ENCODE measurements at places on chromosomes 2 and 18.

DNA sequence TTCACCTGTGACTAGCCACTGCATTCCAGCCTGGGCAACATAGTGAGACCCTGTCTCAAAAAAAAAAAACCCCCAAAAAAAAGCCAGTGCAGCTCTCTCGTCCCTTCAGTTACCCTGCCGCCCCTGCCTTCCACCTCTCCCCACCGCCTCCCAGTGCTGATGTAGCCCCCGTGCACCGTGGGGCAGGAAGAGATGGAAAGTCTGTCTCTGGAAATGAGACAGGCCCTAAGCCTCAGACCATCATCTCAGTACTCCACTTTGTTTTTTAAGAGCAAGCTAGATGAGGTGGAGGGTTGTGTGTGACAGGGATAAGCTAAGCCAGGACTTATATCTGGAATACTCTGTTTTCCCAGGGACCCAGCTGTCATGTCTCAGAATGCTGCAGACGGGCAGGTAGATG lies 32.0 kb downstream of the MERTK start:
- peak overlapping the region; percentile 56 for H3K27ac ChIP-seq
- peaks cover 63% of the 10 kb centered on the region for H3K36me3 ChIP-seq
- no peak overlapping the region for H3K4me3 ChIP-seq
- peak; percentile 20 for DNase-seq
- no peaks in the 10 kb centered on the region for H3K27me3 ChIP-seq

GRCh38 chr2:182649316-182649715 lies 66.7 kb upstream of the DNAJC10 start:
- no peaks in the 10 kb centered on the region for H3K36me3 ChIP-seq
- H3K27ac ChIP-seq, result no peak overlapping the region
- H3K27me3 ChIP-seq, result no peaks in the 10 kb centered on the region
- no peaks in the 10 kb centered on the region for H3K4me1 ChIP-seq

- H3K36me3 ChIP-seq, result no peaks in the 10 kb centered on the region
- H3K27ac ChIP-seq, result no peak overlapping the region
- DNase-seq, result peak; percentile 81
- H3K27me3 ChIP-seq, result no peaks in the 10 kb centered on the region
- peaks cover 20% of the 10 kb centered on the region for H3K4me1 ChIP-seq
Measured at GRCh38 chr2:229591611-229592010, 122.7 kb downstream of the DNER start.

GRCh38 chr2:152421521-152422370 lies 86.8 kb downstream of the FMNL2 start:
- H3K27ac ChIP-seq, result peak overlapping the region; percentile 79
- no peaks in the 10 kb centered on the region for H3K36me3 ChIP-seq
- no peaks in the 10 kb centered on the region for H3K27me3 ChIP-seq
- peaks cover 24% of the 10 kb centered on the region for H3K4me1 ChIP-seq

DNA sequence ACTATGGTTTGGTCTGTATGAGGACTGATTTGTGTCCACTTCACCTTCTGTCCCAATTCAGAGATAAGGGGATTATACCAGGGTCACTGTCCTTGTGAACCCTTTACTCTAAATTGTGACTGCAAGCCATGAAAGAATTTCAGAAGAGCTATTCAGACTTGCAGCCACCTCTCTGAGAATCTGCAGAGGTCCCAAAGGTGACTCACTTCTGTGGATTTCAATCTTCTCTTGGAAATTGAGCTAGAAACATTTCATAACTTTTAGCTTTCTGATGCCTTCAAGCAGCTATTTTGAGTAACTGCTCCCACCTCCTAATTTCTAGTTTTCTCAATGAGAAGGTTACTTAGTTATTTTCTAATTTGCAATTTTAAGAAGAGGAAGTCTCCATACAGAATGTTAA lies 1242.4 kb upstream of the ACVR2A start:
- H3K27me3 ChIP-seq, result no peaks in the 10 kb centered on the region
- DNase-seq, result no peak
- H3K27ac ChIP-seq, result no peak overlapping the region
- H3K4me1 ChIP-seq, result no peaks in the 10 kb centered on the region
- no peak overlapping the region for H3K4me3 ChIP-seq

- H3K36me3 ChIP-seq, result no peaks in the 10 kb centered on the region
- H3K4me1 ChIP-seq, result no peaks in the 10 kb centered on the region
- DNase-seq, result no peak
- no peaks in the 10 kb centered on the region for H3K27me3 ChIP-seq
- H3K27ac ChIP-seq, result no peak overlapping the region
Measured at GRCh38 chr18:68314403-68314802, 400.5 kb downstream of the TMX3 start.
